ENCODE measurements at places on chromosomes 4 and X.

- no peak for ATAC-seq
Observed at GRCh38 chr4:141246683-141247429, 26.2 kb downstream of the ZNF330 start.

DNA sequence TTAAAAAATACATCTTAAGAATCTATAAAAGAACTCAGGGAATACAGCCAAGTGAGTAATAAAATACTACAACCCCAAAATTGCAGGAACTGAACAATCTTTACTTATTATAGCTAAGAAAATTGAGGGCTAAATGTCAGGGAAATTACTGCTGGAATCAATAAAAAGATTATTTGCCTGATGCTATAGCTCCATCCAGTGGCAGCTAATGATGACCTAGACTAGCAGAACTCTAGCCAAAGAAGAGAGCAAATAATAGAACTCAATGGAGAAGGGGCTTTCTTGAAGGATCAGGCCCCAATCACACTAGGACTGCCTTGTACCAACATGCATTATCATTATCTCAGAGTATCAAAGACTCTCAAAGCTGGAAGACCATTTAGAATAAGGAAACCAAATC is 85.0 kb upstream of the FAM241A start:
- no peak for ATAC-seq

DNA sequence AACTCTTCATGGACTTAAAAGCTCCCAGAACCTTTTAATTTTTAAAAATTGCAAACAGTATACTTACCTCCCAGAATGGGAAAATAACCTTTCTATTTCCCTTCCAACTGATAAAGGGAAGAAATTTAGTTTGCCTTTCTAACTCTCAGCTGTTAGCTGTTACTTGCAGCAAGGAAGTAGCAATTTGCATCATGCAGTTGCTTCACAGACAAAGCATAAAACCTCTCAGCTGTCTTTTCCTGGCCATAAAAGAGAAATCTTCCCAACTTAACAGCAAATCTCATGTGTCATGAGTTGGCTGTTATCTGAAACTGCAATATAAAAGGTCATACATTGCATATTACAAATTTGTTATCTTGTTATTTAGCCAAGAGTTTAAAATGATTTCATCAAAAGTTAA is 18.4 kb downstream of the C4orf17 start:
- ATAC-seq = no peak

- ATAC-seq = no peak
Observed at GRCh38 chrX:112800971-112801775, 39.5 kb downstream of the AMOT start.

DNA sequence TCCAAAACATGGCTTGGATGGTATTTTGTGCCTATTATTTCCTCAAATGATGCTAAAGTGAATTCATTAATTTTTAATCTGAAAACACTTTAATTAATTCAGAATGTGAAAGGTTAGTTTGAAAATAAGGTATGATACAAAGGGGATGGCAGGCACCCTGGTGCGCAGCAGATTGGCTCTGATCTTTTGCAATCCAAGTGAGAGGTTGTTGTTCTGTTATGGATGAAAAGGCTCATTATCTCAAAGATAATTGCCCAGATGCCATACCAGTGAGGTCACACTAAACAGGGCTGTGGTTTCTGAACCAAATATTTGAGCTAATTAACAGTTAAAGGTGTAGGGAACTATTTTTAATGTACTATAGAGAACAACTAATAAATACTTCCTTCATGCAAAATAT is 504.9 kb downstream of the RAPGEF2 start:
- no peak for ATAC-seq

DNA sequence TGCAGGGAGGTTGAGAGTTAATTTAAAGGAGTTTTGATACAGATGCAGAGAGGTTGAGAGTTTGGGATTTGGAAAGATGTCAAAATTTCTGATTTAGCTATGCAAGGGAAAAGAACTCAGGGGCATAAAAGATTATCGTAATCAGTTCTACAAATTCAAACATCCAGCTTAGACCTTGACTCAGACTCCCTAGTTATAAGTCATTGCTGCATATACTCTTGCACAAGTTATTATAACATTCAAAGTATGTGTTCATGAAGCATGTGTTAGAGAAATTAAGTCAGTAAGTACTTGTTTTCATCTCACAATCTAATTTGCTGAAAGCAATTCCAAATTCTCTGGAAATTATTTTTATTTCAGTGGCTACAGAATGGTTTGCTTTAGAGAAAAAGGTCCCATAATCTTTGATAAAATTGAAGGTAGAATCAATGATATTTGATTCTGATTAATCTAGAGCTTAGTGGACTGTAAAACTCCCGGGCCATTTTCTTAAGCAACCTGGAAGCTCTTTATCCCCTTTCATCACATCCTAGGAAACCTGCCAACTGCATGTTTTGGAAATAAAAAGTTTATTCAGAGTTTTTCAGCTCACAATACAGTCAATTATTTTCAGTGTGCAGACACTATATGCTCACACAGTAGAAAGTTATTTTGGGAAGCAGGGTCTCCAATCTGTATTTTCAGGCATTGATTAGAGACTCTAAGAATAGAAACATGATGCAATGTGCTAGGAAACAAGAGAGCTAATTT is 132.9 kb upstream of the SPANXC start:
- no peak for ATAC-seq

DNA sequence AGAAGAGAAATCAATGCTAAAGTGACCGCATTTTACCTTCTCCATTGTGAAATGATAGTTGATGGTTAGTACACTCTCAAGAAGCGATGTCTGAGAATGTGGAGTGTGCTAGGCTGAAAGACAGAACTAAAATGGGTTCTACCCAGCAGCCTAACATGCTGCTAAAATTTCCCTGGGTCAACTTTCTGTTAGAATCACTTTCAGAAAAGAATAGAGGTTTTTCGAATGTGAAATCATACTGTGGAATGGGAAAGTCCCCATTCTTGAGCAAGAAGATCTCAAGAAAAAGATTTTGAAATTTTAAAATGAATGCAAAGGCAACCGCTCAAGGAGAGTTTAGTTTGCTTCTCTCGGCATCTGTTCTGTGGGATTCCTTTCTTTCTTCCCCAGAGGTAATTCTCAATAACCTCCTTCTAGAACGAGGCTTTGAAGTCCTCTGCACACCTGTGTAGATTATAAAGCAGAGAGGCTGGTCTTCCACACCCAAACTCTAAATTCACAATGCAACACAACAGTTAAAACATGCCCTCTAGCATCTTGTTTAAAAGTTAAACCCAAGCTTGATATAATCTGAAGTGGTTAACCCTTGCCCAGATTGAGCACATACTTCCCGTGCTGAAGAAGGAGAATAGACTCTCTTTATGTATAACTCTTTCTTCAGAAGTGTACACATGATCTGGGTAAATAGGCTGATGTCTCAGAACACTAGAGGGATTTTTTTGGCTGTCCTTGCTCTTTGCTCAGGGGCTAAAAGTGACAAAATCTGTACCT is 208.7 kb upstream of the KLF3 start:
- peak; percentile 53 for ATAC-seq

GRCh38 chr4:78426972-78427371 is 124.6 kb upstream of the ANXA3 start:
- no peak for ATAC-seq

DNA sequence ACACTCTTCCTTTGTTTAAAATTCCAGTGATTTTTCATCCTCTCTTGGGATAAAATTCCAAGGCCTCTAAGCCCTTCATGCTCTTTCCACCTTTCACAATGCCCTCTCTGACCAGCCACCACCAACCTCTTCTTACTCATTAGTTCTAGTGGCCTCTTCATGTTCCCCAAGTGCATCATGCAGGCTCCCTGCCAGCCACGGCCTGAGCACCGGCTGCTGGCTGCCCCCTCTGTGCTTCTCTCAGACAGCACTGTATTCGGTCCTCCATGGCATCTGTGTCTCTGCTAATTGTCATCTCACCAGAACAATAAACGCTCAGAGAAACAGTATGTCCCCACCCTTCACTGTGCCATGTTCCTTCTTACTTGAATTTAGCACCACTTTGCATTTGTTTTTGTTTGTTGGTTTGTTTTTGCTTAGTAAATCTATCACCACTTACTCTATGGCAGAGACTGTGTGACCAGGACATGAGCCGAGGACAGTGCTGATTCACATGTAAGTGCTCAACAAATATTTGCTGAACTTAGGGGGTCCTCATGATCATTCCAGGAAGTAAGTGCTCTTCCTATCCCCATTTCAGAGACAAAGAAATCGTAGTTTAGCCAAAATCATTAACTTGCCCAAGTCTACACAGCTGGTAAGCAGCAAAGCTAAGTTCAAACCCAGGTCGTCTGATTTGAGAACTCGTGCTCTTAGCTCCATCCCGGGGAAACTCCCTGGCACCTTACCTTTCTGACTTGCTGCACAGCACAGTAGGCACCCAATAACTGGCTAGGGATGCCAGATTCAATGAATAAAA is 77.1 kb upstream of the UCP1 start:
- ATAC-seq = no peak

GRCh38 chrX:125492439-125492838 is 172.8 kb downstream of the TEX13C start:
- ATAC-seq = no peak
